MCF 10A (cell line): ENCODE measurements at places on chromosomes 7 and 10.
A peak's percentile ranks its signal among the peaks of the same experiment; 100 is the strongest.

DNA sequence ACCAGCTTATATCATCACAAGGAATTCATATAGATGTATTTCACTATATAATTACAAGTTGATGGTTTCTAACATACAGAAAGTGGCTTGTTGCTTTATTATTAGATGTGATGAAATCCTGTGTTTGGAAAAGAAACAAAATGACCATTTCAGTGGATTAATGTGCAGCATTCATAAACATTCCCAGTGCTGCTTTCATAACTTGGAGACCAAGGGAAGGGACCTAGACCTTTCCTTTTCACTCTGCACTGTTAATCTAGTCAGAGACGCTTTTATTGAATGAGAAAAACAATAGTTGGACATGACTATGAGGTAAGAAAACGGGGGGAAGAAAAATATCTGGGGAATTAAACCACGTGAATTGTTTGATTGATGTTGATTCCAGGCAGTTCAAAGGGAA lies 160.0 kb downstream of the HDAC9 start:
- H3K4me1 ChIP-seq, result no peaks in the 10 kb centered on the region
- H3K36me3 ChIP-seq, result no peaks in the 10 kb centered on the region
- no peak overlapping the region for H3K4me3 ChIP-seq
- H3K27ac ChIP-seq, result no peak overlapping the region

DNA sequence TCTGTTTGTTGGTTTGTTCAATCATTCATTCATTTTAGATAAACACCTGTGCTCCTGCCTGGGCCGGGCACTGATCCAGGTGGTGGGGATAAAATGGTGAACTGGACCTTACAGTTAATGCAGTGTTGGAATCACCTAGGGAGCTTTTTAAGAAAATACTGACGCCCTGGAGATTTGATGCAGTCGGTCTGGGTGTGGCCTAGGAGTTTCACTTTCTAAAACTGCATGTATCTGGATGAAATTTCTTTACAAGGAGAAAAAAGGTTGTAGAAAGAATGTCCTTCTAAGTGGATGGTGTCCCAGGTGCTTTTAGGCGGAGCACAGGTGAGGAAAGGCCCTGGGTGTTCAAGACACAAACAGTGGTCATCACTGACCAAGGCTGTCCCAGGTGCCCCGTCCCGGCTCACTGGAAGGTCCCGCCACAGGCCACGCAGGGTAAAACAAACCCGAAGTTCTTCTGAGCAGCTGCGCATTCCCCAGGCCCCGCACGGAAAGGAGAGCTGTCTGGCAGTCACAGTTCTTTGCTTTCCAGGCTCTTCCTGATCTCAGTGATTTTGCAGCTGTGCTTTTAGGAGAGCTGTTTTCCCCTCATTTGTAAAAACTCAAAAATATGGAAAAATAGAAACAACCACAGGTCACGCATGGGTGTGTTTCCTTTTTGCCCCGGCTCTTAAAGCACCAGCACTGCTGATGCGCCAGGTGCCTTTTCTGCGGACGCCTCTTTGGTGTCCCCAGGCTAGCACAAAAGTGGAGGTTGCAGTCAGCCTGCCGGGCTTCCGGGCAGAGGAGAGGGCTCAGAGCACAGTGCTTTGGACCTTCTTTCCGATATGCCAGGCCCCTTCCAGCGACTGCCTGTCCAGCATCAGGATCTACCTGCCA lies 161.9 kb downstream of the GRK5 start:
- no peak overlapping the region for H3K4me3 ChIP-seq
- peaks cover 10% of the 10 kb centered on the region for H3K4me1 ChIP-seq

GRCh38 chr10:92923416-92923815 lies 75.1 kb downstream of the EXOC6 start:
- H3K27me3 ChIP-seq, result no peaks in the 10 kb centered on the region
- no peak overlapping the region for H3K27ac ChIP-seq
- no peak for DNase-seq
- no peaks in the 10 kb centered on the region for H3K4me1 ChIP-seq
- H3K36me3 ChIP-seq, result no peaks in the 10 kb centered on the region

GRCh38 chr10:126225672-126226008 lies 162.6 kb downstream of the ADAM12 start:
- no peak overlapping the region for H3K4me3 ChIP-seq
- H3K4me1 ChIP-seq, result no peaks in the 10 kb centered on the region
- no peak overlapping the region for H3K27ac ChIP-seq

- peak; percentile 75 for DNase-seq
- H3K4me1 ChIP-seq, result no peaks in the 10 kb centered on the region
- peak overlapping the region; percentile 88 for H3K4me3 ChIP-seq
- peak overlapping the region; percentile 88 for H3K27ac ChIP-seq
These were observed 13.1 kb downstream of the IFT22 start for GRCh38 chr7:101308245-101309085.
